ENCODE measurements at places on chromosomes 16 and 17. TPM values are rescaled to one million over a fixed set of nuclear protein-coding genes. Genes with fewer than 3 reads are reported as not detected.

SLC5A2 gene
- 0.44 TPM for total RNA-seq

AARSD1 gene
- 26.5 TPM for total RNA-seq

ENO3 gene
- total RNA-seq, result 1.6 TPM

NRN1L gene
- not detected for total RNA-seq

PRSS22 gene
- 18.7 TPM for total RNA-seq

IRX5 gene
- 119 TPM for total RNA-seq

ZNF19 gene
- total RNA-seq, result 20.2 TPM

IL17C gene
- not detected for total RNA-seq

SKAP1 gene
- 1.1 TPM for total RNA-seq

TPSD1 gene
- total RNA-seq, result 2.0 TPM

ACSM2A gene
- not detected for total RNA-seq

SLC52A1 gene
- total RNA-seq, result 0.32 TPM

GRCh38 chr16:24346734-24347133 lies 90.6 kb downstream of the CACNG3 start:
- no peak for DNase-seq

GRCh38 chr17:1452836-1453235 lies 3.2 kb downstream of the CRK start:
- no peak for DNase-seq

- no peak for DNase-seq
Observed at GRCh38 chr16:69465083-69465721, 40.8 kb downstream of the CYB5B start.

DNA sequence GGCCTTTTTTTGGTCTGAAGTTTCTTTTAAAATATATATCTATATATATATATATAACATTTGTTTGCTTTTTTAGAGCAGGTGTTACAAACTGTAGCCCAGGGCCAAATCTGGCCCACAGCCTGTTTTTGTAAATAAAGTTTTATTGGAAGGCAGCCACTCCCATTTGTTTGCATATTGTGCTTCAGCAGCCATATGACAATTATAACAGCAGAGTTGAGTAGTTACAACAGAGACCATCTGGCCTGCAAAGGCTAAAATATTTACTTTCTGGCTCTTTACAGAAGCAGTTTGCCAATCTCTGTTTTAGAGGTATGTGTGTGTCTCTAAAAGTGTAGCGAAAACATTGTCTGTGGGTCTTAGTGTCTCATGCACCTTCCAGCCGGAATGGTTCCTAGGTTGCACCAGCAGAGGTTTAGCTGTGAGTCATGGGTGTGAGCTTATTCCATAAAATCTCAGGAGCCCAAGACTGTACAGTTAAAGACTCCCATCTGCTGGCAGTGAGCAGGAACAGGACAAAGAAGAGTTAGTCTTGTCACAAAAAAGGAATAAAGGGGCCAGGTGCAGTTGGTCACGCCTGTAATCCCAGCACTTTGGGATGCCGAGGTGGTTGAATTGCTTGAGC lies 23.8 kb downstream of the LCMT1 start:
- no peak for DNase-seq

- no peak for DNase-seq
Observed at GRCh38 chr16:74099530-74099929, 197.1 kb upstream of the PSMD7 start.

DNA sequence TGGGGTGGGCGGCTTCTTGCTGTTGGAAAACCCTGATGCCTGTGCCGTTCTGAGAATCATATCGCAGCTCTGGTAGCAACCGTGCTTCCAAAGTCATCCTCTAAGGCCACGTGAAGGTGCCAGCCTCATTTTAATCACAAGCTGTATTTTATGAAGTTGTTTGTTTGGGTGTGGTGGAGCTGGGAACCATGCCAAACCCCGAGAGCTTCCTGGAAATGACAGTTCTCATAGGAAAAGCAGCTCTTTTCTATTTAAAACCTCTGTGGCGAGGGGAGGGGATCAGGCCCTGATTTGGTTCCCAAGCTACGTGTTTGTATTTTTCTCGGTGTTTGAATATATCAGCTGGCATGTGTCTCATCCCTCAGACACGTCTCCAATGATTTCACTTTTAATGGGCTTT lies 21.7 kb downstream of the KNOP1 start:
- DNase-seq, result peak; percentile 79

GRCh38 chr16:90048737-90049330 lies 28.3 kb downstream of the PRDM7 start:
- no peak for DNase-seq

DNA sequence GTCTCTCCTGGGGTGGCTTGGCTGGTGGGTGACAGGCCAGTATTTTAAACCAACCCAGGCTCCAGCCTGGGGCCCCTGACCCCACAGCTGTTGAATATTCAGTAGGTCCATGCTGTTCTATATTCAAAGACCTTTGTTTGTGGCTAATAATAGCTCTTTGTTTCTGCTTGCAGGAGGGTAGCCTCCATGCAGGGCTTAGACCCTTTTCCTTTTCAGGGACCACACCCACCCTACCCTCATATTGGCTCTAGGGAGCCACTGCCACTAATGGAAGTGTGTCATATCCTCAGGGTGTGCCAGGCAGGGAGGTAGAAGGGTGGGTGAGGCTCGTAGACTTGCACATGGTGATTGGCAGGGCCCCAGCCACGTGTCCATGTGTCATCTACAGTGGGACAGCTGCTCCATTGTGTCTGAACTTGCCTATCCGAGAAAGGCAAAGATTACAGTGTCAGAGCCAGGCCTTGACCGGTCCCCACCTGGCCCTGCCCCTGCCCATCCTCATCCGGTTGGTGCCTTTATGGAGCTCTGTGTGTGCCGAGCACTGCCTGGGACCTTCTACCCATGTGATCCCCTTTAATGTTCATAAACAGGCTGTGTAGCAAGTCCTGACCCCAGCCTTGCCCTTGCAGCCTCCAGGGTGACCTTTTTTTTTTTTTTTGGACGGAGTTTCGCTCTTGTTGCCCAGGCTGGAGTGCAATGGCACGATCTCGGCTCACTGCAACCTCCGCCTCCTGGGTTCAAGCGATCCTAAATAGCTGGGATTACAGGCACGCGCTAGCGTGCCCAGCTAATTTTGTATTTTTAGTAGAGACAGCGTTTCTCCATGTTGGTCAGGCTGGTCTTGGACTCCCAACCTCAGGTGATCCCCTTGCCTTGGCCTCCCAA lies 22.1 kb downstream of the TMC7 start:
- no peak for DNase-seq

DNA sequence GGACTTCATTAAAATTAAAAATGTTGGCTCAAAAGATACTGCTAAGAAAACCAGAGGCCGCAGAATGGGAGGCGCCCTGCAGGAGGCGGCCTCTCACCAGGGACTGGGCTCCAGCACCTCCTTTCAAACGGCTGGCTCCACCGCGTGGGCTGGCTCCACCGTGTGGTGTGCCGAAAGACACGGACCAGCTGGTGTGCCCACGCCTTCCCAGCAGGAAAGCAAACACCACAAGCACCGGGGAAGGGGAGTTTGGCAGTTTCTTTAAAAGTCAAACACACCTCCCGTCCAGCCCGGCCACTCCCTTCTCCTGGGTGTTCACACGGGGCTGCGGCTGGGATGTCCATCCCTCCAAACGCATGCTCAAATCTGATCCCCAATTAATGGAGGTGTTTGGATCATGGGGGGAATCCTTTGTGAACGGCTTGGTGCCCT lies 13.9 kb downstream of the HAGH start:
- DNase-seq, result peak; percentile 73

DNA sequence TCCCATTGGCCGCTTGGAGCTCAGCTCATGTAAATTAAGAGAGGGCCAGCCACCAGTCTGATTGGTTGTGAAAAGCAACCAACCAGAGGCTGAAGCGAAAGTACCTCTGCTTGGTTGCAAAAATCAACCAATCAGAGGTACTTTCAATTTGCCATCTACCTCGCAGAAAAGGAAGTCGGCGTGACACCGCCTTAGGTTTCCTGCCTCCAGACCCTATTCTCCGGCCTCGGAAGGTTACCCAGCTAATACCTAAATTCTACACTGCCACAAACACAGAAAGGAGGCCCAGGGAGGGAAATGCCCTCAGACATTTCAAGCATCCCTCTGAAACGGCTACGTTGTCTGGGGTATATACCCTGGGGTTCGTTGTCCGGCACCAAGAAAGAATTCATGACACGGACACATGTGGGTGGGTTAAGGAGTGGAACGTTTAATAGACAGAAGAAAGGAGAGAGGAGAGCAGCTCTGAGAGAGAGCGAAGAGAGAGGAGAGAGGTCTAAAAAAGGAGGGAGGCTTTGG lies 481.3 kb downstream of the TMEM114 start:
- DNase-seq, result no peak

GRCh38 chr16:75774197-75774596 lies 47.9 kb upstream of the CPHXL start:
- no peak for DNase-seq

DNA sequence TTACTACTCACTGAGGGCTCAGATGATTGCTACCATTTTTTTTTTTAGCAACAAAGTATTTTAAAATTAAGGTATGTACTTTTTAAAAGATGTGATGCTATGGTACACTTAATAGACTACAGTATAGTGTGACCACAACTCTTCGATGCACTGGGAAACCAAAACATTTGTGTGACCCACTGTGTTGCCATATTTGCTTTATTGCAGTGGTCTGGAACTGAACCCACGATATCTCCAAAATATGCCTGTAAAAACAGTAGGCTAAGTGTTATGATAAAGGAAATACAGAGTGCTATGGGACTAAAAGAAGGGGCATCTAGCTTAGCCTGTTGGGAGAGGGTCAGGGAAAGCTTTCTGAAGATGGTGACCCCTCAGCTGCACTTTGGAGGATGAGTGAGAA lies 41.6 kb upstream of the HNF1B start:
- no peak for DNase-seq

GRCh38 chr17:16007439-16007838 lies 7.8 kb downstream of the TTC19 start:
- DNase-seq, result no peak

GRCh38 chr16:23105309-23105708 lies 43.9 kb downstream of the USP31 start:
- DNase-seq, result no peak

DNA sequence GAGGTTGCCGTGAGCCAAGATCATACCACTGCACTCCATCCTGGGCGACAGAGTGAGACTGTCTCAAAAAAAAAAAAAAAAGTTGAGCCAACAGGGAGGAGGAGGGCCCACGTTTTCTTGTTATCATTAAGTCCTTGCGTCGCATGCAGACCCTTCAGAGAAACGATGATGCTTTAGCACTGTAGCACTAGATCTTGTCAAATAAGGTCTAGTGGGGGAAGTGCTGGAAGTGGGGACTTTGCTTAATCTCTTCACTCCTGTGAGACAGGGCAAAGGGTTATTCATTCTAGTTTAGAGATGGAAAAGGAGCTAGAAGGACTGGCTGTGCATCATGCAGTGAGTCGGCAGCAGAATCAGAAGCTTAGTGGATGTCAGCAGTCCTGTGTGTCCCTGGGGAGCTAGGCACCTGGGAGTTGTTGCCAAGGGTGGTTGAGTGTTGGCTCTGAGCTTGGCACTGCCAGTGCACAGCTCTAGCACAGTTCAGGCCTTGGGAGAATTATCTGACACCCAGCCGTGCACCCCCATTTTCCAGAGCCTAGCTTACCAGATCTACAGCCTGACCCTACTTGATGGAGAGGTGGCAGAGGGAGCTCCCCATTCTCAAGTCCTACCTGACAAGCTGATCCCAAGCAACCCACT lies 33.4 kb upstream of the TBX2 start:
- DNase-seq, result no peak

- no peak for DNase-seq
Observed at GRCh38 chr17:5364156-5364555, 55.3 kb downstream of the NUP88 start.

DNA sequence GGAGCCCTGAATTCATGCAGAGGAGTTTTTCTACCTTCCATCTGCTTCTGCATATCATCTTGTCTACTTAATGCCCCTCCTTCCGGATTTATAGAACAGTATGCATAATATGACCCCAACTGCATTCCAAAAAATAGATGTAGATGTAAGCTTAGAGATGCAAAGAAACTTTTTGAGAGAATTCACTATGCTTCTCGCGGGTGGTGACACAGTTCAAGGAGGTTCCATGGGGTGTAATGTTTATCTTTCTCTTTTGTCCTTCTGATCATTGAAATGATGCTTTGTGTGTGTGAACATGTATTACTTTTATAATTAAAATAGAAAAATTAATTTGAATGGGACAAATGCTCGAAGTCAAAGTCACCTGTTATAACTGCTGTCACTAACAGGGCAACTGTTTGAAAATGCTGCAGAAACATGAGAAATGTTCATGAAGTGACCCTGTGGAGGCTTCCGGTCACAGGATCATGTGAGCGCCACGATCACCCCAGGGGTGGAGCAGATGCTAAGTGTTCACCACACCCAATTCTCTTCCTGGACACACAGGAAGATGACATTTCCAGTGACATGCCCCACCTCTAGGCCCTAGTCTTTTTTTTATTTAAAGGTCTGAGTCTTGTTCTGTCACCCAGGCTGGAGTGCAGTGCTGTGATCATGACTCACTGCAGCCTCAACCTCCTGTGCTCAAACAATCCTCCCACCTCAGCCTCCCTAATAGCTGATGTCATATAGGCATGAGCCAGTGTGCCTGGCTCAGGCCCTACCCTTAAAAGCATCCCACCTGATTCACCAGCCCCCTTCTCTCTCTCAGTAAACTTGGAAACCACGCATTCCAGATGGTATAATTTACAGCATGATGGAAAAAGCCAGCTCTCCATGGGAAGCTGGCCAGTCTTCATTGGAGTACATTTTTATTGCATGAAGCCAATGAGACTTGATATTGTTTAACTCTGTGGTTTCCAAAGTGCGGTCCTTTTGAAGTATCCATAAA lies 21.0 kb upstream of the AGRP start:
- DNase-seq, result no peak

DNA sequence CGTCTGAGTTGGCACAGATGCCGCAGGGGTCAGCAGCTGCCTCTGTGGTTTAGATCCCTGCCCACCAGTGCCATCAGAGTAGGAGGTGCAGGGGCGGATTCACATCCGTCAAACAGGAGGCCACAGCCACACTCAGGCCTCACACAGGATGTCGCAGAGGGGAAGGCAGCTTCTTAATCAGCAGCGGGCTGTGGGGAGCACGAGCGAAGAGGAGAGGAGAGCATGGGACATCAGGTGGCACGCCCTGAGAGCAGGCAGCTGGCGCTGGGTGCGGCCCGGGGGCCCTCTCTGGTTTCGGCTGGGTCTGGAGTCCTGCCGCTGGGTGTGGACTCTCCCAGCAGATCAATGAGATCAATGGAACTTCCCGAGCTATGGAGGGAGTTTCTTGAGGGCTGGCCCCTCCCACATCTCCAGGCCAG lies 9.6 kb downstream of the LLGL2 start:
- DNase-seq, result no peak

Measured in breast epithelium (tissue), 4 donors.